ENCODE measurements at places on chromosomes 7 and 10.

DNA sequence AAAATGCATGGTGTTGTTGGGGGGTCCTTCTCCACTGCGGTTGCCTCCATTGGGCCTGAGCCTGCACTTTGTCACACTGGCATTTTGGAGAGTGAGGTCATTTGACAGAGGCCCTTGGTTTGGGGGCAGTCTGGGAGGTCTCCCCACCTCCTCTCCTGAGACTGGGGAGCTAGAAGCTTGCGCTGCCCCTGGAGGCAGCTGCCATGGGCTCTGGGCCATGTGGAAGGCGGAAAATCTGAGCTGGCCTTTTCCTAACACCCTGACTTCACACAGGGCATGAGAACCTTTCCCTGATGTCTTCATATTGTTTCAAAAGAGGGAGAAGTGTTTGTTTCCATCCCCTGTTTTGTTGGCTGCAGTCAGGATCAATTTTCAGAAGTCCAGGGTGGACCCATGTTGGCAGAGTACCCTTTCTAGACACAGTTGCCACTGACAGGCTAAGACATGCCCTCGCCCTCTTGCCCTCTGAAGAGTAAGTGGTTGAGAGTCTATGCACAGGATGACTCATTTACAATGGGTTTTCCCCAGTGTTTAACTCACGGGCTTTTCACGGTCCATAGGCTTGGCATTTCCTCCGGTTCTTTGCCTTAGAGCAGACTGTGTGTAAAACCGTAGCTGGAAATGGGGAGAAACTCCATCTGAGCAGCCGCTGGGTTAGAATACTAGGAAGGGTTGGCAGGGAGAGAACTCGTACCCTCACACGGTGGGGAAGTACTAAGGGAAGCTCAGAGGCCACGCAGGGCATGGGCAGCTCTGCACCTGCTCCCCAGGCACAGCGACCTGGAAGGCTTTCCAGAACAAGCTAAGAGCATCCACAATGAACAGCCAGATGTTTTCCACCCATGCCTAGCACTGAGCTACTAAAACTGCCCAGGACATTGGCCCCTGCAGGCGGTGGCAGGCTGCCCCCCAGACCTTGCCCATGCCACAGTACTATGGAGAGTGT lies 655.0 kb downstream of the SDK1 start:
- DNase-seq: no peak

DNA sequence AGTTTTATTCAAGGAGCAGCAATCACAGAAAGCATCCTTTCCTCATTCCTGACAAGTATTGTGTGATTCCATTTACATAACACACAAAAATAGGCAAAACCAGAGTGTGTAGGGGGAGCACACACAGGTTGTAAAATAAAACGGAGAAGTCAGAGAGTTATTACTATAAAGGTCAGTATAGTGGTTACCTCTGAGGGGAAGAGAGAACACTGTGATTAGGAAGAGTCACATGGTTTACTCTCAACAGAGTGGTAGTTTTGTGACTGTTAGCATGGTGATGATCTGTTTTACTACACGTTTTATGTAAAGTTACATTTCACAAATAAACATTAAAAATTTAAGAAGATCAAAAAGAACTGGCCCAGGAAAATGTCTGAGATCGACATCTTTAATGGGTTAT lies 74.6 kb downstream of the VPS41 start:
- no peak for DNase-seq

DNA sequence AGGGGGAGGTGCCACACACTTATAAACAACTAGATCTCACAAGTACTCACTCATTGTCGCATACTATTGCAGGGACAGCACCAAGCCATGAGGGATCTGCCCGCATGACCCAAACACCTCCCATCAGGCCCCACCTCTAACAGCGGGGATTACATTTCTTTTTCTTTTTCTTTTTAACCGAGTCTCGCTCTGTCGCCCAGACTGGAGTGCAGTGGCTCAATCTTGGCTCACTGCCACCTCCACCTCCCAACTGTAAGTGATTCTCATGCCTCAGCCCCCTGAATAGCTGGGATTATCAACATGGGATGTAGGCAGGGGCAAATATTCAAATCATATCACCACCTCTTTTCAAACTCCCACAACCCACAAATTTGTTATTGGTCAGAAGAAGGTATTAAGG lies 76.7 kb downstream of the SKAP2 start:
- DNase-seq: no peak

GRCh38 chr7:134465491-134465890 lies 6.6 kb upstream of the AKR1B1 start:
- no peak for DNase-seq

GRCh38 chr10:17171141-17171641 lies 30.3 kb downstream of the TRDMT1 start:
- DNase-seq: no peak

- DNase-seq: no peak
Measured at GRCh38 chr10:28385748-28386502, 83.1 kb upstream of the MPP7 start.

DNA sequence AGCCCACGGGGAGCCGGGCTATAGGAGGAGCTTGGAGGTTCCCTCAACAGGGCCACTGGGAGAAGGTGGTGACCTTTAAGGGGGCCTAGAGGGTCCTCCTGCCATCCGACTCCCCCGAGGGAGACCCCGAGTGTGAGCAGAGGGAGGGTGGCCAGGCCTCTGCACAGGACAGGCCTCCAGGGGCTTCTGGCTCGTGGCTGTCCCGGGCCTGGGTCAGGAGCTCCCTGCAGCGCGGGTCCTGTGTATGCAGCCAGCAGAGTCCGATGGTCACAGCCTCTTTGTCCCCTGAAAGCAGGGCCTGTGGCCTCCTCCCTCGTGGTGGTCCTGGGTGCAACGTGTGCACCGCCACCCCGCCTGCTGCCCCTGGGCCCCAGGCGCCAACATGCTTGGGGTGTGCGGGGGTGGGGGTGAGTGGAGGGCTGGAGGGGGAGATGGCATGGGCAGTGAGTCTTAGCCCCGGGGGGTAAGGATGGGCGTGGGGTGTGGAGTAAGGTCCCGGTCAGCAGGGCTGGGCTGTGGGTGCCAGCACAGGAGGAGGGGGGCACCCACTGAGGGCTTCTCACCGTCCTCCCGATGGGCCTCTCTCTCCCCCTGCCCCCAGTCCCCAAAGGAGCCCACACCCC lies 27.1 kb downstream of the UNCX start:
- DNase-seq: no peak

DNA sequence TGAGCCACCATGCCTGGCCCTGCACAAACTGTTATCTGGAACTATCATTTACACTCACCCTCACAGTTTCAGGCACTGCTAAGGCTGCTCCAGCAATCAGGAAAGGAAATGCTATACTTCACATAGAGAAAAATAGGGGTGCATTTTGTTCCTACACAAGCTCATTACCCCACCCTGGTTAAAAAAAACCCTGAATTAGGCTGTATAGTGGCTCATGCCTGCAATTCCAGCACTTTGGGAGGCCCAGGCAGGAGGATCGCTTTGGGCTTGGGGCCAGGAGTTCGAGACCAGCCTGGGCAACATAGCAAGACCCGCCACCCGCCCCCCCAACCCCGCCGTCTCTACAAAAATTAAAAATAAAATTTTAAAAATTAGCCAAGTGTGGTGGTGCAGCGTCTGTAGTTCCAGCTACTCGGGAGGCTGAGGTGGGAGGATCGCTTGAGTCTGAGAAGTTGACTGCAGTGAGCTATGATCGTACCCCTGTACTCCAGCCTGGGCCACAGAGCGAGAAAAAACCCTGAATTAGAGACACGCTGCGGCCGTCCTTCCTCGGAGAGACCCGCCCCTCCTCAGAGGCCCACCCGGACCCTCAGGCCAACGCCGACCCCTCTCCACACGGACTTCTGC lies 539 bp downstream of the PTCD1 start:
- no peak for DNase-seq

DNA sequence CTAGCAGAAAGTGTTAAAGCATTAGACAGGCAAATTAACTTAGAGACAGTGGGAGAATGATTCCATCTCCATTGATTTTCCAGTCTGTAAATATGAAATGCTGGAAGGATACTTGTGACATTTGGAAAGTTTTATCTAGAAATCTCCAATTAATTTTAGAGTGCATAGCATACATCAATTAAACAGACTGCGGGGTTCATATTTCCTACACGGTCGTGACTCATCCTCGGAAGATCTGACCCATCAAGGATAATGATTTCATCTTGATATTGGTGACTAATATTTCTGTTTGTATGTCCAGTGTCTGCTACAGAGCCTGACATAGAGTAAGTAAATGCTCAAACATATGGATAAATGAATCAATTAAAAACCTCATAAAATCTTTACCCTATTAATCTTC lies 474.9 kb downstream of the KCNMA1 start:
- no peak for DNase-seq

- DNase-seq: no peak
Measured at GRCh38 chr7:7740037-7740355, 21.6 kb upstream of the RPA3 start.

- DNase-seq: no peak
Measured at GRCh38 chr10:75062506-75063299, 48.8 kb upstream of the SAMD8 start.

DNA sequence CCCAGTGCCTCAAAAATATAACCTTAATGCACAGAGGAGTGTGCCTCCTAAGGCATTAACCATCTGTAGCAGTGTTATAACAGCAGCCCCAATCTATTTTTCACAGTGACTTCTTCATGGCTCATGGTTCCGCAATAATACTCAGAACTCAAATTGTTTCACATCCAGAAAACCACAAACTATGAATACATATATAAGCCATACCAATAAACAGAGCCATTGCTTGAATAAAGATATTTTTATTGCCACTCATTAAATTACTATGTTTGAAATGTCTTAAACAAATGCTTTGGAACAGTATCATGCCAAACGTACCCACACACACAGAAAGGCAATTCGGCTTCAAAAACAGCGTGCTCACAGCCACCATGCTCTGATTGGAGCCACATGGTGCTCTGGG lies 629.3 kb upstream of the NRP1 start:
- no peak for DNase-seq

GRCh38 chr10:67280405-67280804 lies 354.6 kb downstream of the LRRTM3 start:
- DNase-seq: no peak

- DNase-seq: no peak
Measured at GRCh38 chr10:75575940-75576339, 144.5 kb downstream of the LRMDA start.

GRCh38 chr7:134279336-134279735 lies 37.4 kb downstream of the SLC35B4 start:
- no peak for DNase-seq

DNA sequence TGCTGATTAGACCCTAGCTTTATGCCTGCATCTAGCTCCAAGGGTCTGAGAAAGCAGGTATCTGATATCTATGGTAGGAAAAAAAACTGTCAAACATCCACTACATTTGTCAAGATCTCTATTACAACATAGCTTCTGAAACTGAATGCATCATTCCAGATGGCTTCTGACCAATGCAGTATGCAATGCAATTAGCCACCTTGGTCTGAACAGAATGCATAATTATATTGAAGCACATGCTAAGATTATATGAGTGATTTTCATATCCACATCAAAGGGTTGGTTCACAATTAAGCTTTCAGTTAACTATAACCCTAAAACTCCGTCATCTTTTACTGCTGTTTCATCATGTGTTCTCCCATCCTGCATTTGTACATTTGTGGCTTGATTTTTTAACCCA lies 271.4 kb downstream of the POLR1F start:
- no peak for DNase-seq

DNA sequence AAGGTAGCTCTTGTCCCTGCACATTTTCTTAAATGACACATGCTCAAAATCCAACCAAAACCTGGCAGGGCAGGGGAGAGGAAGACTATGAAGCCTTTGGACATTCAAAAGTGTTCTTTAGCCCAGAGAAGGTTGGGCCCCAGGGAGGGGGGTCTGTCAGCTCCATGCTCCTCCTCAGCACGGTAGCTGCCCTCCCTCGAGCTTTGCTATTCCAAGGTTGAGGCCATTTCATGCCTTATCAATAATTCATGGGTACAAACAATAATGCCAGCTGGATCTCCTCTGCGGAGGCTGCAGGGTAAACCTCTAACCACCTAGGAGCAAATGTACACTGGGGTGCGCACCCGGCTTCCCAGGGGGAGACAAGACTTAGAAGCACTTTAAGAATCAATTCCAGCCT lies 61.5 kb downstream of the SLIT1 start:
- no peak for DNase-seq

- no peak for DNase-seq
Measured at GRCh38 chr7:141202535-141202934, 128.7 kb downstream of the TMEM178B start.

- DNase-seq: no peak
Measured at GRCh38 chr7:40219917-40220316, 85.1 kb downstream of the SUGCT start.

DNA sequence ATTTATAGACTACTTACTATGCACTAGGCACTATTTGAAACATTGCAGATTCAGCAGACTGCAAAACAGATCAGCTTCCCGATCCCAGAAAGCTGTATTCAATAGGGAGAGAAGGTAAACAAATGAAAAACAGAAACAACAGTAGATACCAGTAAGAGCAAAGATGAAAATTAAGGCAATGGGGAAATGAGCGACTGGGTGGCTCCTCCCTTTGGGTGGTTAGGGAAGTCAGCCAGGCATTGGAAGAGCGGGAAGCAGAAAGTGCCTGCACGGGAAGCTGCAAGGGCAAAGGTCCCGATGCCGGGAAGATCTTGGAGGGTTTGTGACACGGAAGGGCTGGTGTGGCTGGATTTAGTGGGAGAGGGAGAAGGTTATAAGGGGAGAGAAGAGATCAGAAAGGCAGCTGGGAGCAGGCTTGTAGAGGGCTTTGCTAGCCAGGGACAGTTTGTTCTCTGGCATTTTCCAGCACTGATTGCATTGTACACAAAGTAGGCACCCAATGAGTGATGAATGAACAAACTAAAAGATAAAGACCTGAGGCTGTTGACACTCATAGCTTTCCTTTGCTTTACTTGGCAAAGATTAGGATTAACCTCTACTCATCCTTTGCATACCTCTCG lies 67.8 kb downstream of the NAMPT start:
- DNase-seq: no peak

All from activated effector memory CD4-positive, alpha-beta T cell treated with anti-CD3 and anti-CD28 coated beads, Interleukin-2, amount 50 U/mL, for 16 hours (primary cell).